ENCODE measurements at places on chromosomes 2 and 18. TPM values are rescaled to one million over a fixed set of nuclear protein-coding genes. Genes with fewer than 3 reads are reported as not detected.

Gene KCNS3
- 28.7 TPM for total RNA-seq

DNA sequence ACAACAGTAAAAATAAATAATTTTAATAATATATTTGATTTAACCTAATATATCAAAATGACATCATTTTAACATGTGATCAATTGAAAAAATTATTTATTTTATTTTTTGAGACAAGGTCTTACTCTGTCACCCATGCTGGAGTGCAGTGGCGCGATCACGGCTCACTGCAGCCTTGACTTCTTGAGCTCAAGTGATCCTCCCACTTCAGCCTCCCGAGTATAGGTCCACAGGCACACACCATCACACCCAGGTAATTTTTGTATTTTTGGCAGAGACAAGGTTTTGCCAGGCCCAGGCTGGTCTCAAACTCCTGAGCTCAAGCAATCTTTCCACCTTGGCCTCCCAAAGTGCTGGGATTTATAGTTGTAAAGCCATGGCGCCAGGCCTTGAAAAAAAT lies 126.7 kb upstream of the COPS8 start:
- no peak overlapping the region for H3K4me3 ChIP-seq
- no peak for DNase-seq

GRCh38 chr2:110789706-110790105 lies 57.3 kb downstream of the ACOXL start:
- H3K27me3 ChIP-seq = no peaks in the 10 kb centered on the region
- H3K4me3 ChIP-seq = no peak overlapping the region
- no peak for DNase-seq

Gene CEP68
- 12.6 TPM for total RNA-seq

Gene PGAP1
- 12.0 TPM for total RNA-seq

GRCh38 chr2:122261911-122262310 lies 506.5 kb downstream of the TSN start:
- H3K27ac ChIP-seq = no peak overlapping the region
- H3K4me3 ChIP-seq = no peak overlapping the region

- no peak overlapping the region for H3K27ac ChIP-seq
- H3K4me3 ChIP-seq = no peak overlapping the region
- no peaks in the 10 kb centered on the region for H3K36me3 ChIP-seq
- H3K4me1 ChIP-seq = peaks cover 9% of the 10 kb centered on the region
Observed at GRCh38 chr2:112157472-112157871, 19.3 kb downstream of the FBLN7 start.

DNA sequence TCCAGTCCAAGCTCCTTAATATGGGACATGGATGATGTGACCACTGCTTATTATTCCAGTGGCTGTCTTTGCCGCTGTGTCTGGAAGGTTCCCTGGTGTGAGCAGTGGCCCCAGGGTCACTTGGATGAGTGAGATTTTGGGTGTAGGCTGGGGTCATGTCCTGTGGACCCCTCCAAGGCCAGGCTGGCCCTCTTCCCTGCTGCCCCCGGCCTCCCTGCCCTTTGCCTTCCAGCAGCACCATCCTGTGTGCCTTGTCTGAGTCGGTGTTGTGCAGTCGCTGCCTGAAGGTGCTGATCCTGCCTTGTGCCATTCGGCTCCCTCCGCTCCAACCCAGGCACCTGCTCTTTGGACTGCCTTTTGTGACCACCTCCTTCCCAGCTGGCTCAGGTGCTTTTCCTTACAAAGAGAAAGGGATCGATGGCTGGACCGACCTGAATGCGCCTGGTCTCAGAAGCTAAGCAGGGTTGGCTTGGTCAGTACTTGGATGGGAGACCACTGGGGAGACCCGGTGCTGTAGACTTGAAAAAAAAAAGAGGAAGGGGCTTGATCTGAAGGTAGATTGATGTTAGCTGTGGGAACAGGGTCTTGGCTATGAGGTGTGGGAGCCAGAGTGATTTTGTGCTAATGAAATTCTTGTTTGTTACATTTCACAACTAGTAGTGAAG lies 16.7 kb upstream of the GREB1 start:
- no peak overlapping the region for H3K4me3 ChIP-seq
- no peaks in the 10 kb centered on the region for H3K4me1 ChIP-seq
- H3K27ac ChIP-seq = no peak overlapping the region
- H3K36me3 ChIP-seq = no peaks in the 10 kb centered on the region

- peaks cover 4% of the 10 kb centered on the region for H3K4me1 ChIP-seq
- H3K27ac ChIP-seq = peak overlapping the region; percentile 74
- H3K27me3 ChIP-seq = no peaks in the 10 kb centered on the region
- H3K36me3 ChIP-seq = no peaks in the 10 kb centered on the region
- no peak for DNase-seq
- H3K4me3 ChIP-seq = no peak overlapping the region
Observed at GRCh38 chr18:74198453-74198852, 50.1 kb downstream of the TIMM21 start.

DNA sequence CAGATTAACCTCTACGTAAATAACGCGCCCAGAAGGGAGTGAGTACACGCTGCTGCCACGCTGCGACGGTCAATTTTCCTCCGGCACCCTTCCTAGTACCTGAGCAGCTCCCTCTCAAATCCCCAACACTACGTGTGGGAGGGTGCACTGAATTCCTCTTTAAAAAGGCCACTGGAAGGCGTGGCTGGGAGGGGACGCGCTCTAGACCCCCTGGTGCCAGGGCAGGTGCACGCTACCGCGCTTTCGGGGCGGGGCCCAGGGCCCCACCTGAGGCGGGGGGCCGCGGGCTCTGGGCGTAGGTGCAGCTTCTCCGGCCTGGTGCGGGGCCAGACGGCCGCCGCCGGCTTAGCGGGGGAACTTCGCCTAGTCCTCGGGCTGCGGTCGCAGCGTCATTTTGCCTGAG lies 668 bp upstream of the ANKRD12 start:
- peak overlapping the region; percentile 98 for H3K27ac ChIP-seq
- DNase-seq = no peak
- H3K36me3 ChIP-seq = peaks cover 32% of the 10 kb centered on the region
- H3K4me1 ChIP-seq = peaks cover 53% of the 10 kb centered on the region
- H3K27me3 ChIP-seq = no peaks in the 10 kb centered on the region

Gene HOXD1
- 3.4 TPM for total RNA-seq

DNA sequence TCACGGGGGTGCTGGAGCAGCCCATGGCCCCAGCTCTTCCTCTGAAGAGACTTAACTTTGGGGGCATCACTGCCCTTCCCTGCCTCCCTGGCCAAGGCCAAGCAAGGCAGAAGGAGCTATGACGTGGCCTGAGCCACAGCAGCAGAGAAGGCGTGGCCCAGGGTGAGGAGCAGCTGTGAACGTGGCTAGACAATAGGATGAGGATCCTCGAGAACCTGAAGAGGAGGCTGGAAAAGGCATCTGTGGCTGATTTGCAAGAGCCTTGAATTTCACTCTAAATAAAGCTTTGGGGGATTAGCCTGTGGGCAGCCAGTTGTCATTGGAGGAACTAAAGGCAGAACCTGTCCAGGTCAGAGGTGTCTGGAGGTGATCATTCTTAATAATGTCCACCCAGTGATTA lies 652.9 kb upstream of the ID2 start:
- H3K36me3 ChIP-seq = no peaks in the 10 kb centered on the region
- no peak overlapping the region for H3K4me3 ChIP-seq
- H3K27me3 ChIP-seq = no peaks in the 10 kb centered on the region
- H3K4me1 ChIP-seq = no peaks in the 10 kb centered on the region

Gene HOXD4
- total RNA-seq = 0.97 TPM

- no peak overlapping the region for H3K27ac ChIP-seq
- H3K4me3 ChIP-seq = no peak overlapping the region
- no peaks in the 10 kb centered on the region for H3K4me1 ChIP-seq
- H3K27me3 ChIP-seq = no peaks in the 10 kb centered on the region
- H3K36me3 ChIP-seq = no peaks in the 10 kb centered on the region
Observed at GRCh38 chr2:225112362-225113126, 70.3 kb upstream of the DOCK10 start.

DNA sequence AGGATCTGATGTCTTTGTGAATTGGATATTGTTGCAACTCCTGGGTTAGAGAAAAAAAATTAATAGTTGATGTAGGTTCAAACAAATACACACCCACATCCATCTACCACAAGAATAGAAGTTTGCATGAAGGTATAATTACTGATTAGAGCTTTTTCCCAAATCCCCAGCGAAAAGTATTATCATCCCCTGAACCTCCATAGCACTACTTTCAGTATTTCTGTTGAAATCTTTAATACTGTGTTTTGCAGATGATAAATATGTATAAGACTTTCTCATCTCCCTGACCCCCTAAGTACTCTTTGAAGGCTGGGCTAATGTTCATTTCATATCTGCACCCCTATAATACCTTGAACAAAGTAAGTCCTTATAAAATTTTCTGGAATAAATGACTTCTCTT lies 6.4 kb downstream of the FN1 start:
- no peak for DNase-seq
- peaks cover 15% of the 10 kb centered on the region for H3K4me1 ChIP-seq
- peaks cover 47% of the 10 kb centered on the region for H3K36me3 ChIP-seq
- H3K27me3 ChIP-seq = no peaks in the 10 kb centered on the region

- no peak overlapping the region for H3K27ac ChIP-seq
- no peaks in the 10 kb centered on the region for H3K27me3 ChIP-seq
- H3K36me3 ChIP-seq = no peaks in the 10 kb centered on the region
- no peak for DNase-seq
Observed at GRCh38 chr2:173755798-173756197, 209.4 kb downstream of the SP3 start.

DNA sequence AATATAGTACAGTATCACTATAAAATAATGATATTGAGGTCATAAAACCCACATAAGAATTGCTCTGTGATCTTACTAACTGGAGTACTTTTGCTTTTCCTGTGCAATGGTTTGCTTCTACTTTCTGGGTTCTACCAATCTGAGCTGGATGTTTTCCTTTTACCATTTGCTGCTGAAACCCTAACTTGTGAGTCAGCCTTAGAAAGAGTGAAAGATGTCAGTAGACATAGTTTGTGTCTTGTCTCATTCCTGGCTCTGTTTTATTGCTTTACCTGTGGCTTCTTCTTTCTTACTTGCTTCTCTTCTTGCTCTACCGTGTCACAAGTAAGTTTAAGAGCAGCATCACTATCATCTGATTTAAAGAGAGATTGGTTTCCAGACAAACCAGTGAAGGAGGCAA lies 61.0 kb downstream of the MBD2 start:
- DNase-seq = no peak
- H3K27ac ChIP-seq = no peak overlapping the region
- H3K4me1 ChIP-seq = no peaks in the 10 kb centered on the region
- H3K27me3 ChIP-seq = no peaks in the 10 kb centered on the region
- no peak overlapping the region for H3K4me3 ChIP-seq

DNA sequence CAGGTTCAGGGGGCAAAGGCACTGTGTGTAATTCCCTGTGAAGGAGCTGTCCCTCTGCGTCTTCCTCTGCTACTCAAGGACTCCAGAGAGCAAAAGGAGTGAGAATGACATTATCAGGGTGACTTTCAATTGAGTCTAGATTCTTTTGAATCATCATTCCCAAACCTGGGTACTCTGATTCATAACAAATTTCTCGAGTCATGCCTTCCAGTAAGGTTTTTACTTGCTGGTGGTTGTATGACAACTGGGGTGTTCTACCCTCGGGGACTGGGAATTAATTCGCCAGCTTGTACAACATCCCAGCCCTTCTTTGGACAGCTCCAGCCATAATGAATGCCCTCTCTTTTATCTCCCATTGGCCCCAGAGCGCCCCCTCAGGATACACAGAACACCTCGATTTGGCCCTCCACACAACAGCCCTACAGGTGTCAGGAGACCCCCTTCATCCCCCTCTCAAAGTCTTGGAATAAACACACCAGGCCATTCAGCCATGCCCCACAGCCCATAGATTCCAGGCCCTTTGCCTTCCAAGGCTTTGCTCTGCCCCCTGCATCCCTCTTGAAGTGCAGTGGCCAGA lies 254.5 kb downstream of the KLHL29 start:
- H3K4me1 ChIP-seq = peaks cover 8% of the 10 kb centered on the region
- no peak overlapping the region for H3K4me3 ChIP-seq
- DNase-seq = no peak
- no peaks in the 10 kb centered on the region for H3K36me3 ChIP-seq
- H3K27me3 ChIP-seq = no peaks in the 10 kb centered on the region
